ENCODE measurements at places on chromosomes 13 and 19.

GRCh38 chr13:84524586-84524985, 642.3 kb upstream of the SLITRK1 start:
- DNase-seq = no peak

DNA sequence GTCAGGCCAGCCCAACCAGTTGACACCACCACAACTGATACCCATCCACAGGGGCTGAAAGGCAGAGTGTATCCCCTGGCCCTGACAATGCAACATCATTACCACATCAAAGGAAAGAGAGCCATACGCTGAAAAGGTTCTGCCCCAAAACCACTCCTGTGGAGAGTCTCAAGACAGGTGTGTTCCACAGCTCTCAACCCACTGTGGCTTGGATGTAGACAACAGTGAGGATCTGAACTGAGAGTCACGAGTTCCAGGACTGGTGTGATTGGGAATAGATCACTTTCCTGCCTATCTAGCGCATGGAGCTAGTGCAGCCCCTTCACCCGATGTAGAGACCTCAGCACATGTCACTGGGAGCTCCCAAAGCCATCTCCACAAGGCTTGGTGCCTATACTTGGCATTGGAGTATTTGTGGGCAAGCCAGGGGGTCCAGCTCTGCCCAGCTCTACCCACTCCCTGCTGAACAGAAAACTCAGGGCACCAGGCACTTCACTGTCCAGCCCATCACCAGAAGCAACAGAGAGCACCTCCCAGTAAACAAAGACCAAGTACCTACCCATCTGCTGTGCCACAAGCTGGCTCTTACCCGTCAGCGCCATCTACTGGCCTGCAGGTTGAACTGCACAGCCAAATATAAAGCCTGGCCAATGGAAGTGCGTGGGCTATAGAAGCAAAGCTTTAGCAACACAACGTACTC, 579.5 kb downstream of the UQCRFS1 start:
- DNase-seq = peak; percentile 60

- no peak for DNase-seq
Measured at GRCh38 chr13:51065372-51066090, 45.5 kb downstream of the C13orf42 start.

GRCh38 chr13:95083758-95084157, 217.5 kb downstream of the ABCC4 start:
- DNase-seq = no peak

DNA sequence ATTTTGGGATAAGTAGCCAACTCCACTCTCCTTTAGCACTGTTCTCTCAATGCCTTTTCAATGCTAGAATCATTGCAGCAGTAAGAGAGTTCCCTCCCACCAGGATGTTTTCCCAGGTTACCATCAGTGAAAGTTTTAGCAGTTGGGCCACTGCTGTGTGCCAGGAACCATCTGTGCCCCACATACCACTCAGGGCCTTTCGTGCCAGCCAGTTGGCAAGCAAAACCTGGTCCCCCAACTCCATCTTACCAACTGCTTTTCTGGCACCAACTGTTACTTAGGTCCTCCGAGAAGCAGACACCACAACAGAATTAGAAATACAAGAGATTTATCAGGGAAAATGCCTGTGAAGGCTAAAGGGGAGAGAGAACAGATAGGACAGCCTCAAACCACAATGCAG, 533.4 kb upstream of the NBEA start:
- no peak for DNase-seq

DNA sequence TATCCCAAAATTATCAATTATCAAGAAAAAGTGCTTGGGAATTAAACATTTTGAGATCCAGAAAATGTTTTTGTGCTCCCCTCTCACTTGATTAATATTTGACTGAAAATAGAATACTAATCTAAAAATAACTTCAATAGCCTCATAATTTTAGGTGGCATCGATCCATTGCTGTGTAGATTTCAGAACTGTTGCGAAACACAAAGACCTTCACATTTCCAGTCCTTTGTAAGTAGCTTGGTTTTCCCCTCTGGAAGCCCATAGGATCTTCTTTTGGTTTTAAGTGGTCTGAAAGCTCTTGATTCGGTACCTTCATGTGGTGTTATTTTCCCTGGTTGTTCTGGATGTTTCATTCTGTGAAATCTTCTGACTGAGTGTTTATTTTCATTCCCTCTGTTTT, 176.5 kb downstream of the NUFIP1 start:
- DNase-seq = no peak

All from activated CD4-positive, alpha-beta T cell treated with anti-CD3 and anti-CD28 coated beads, Interleukin-2, amount 50 U/mL, for 16 hours (primary cell).